ENCODE measurements at places on chromosomes 6 and 20.

- peak; percentile 86 for DNase-seq
Observed at GRCh38 chr6:33199687-33200218, 712 bp downstream of the RXRB start.

GRCh38 chr6:6975459-6976111, 132.2 kb upstream of the RREB1 start:
- DNase-seq: no peak

- no peak for DNase-seq
Observed at GRCh38 chr6:70636596-70636995, 31.1 kb upstream of the SMAP1 start.

- no peak for DNase-seq
Observed at GRCh38 chr6:162653808-162654207, 73.8 kb downstream of the PRKN start.

- no peak for DNase-seq
Observed at GRCh38 chr6:42013134-42013516, 37.2 kb upstream of the TAF8 start.

GRCh38 chr6:18893540-18894269, 506.6 kb downstream of the RNF144B start:
- DNase-seq: no peak

DNA sequence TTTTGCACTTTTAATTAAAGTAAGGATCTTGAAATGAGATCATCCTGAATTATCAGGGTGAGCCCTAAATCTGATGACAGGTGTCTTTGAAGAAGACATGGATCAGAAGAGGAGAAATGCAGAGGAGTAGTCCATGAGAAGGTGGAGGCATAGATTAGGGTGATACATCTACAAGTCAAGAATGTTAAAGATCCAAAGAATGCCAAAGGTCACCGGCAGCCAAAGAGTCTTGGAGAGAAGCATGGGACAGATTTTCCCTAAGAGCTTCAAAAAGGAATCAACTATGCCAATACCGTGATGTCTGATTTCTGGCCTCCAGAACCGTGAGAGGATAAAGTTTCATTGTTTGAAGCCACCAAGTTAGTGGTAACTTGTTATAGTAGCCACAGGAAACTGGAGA, 59.0 kb upstream of the THEMIS start:
- no peak for DNase-seq

DNA sequence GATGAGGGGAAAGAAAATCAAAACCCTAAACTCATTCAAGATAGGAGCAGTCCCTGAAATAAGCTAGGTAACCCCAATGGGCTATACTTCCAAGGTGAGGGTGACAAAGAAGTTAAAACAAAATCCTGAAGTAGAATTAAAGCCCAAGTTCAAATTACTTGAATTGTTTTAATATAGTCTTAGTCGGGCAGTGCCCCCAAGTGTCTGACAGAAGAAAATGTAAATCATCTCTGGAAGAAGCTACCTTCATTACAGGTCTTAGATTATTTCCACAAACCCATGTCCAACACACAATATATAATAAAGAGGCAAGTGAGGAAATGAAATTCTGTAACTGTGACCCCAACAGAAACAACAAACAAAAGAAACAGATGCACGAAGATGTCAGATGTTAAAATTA, 36.8 kb upstream of the L3MBTL3 start:
- no peak for DNase-seq

- no peak for DNase-seq
Observed at GRCh38 chr6:75157336-75157735, 48.5 kb downstream of the COL12A1 start.

DNA sequence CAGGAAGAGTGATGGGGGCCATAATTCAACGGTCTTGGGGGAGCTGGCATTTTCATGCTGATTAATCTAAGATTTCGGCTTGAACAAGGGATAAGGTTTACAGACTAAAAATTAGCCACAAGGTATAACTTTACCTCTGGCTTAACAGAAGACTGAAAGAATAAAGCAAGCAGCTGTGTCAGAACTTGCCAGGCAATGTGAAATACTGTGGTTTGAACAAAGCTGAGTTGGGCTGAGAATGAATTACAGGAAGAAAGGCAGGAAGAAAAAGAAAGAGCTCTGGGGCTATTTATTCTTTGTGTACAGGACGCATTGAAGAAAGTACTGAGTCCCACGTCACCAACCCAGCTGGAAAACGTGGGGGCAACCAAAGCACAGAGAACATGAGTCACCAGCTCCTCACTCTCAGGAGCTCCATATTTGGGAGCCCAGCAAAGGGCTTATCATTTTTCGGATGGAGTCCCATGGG, 121.5 kb upstream of the NEDD9 start:
- DNase-seq: no peak

GRCh38 chr20:40019510-40019909, 669.5 kb downstream of the MAFB start:
- no peak for DNase-seq

DNA sequence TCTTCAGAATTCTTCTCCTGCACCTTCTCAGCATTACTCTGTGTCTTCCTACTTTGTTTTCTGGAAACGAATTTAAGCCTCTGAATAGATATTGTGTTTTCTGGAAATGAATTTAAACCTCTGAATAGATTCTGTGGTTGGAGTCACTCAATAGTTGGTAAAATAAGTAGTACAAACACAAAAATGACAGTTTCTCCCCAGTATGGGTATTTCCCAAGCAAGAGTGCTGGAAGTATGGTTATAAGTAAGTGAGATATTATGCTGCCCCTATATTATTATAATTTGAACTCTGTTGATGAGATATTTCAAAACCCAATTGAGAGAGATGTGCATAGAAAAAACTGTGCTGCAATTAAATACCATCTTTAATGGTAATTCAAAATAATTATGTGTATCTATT, 94.9 kb downstream of the TINAG start:
- no peak for DNase-seq

DNA sequence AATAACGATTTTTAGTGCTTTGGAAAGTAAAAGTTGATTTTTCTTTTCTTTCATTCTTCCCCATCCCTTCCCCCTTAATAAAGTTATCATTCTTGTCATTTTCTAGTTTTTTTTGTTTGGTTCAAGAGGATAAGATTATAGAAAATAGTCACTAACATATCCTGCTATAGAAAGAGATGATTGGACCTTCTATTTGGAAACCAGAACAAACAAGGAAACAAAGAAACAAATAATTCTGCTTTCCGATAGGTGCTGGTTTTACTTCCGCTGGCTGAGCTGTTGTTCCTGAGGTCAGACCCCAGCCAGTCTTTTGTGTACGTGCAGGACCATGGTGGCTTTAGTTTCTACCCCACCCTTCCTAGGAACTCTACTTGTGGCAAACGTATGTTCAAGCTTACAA, at the start of gene CDH26:
Gene CDH26 (plus strand): TSS at position 301 of the 400 bp plus-strand sequence. CDS start 304 bp downstream, outside the sequence.
- DNase-seq: no peak

Measured in colonic mucosa (tissue), 4 donors.